ENCODE measurements at places on chromosomes 13 and 19. TPM values are rescaled to one million over a fixed set of nuclear protein-coding genes. Genes with fewer than 3 reads are reported as not detected.

- H3K27ac ChIP-seq = no peak overlapping the region
- DNase-seq = no peak
- no peaks in the 10 kb centered on the region for H3K27me3 ChIP-seq
- H3K36me3 ChIP-seq = no peaks in the 10 kb centered on the region
- H3K4me3 ChIP-seq = no peak overlapping the region
Observed at GRCh38 chr19:43495082-43495481, 9.5 kb downstream of the PHLDB3 start.

DNA sequence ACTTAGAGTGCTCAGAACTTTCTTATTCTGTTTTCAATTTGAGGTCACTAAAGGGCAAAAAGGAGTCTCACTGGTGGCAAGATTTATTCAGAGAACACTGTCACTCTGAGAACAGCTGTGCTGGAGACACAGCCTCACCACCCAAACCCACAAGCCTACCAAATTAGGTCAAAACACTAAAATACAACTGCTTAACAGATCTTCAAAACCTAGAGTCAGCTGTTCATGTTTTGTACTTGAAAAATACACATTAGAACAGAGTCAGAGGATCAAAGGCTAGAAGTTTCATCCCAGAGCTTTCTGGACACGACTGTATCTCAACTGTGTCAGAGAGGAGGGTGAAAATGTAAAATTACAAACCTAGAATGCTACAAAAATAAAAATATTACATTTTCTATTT, 89.3 kb downstream of the MIPEP start:
- H3K27me3 ChIP-seq = no peaks in the 10 kb centered on the region
- peaks cover 13% of the 10 kb centered on the region for H3K4me1 ChIP-seq
- peak overlapping the region; percentile 39 for H3K27ac ChIP-seq
- H3K36me3 ChIP-seq = no peaks in the 10 kb centered on the region
- DNase-seq = no peak

DNA sequence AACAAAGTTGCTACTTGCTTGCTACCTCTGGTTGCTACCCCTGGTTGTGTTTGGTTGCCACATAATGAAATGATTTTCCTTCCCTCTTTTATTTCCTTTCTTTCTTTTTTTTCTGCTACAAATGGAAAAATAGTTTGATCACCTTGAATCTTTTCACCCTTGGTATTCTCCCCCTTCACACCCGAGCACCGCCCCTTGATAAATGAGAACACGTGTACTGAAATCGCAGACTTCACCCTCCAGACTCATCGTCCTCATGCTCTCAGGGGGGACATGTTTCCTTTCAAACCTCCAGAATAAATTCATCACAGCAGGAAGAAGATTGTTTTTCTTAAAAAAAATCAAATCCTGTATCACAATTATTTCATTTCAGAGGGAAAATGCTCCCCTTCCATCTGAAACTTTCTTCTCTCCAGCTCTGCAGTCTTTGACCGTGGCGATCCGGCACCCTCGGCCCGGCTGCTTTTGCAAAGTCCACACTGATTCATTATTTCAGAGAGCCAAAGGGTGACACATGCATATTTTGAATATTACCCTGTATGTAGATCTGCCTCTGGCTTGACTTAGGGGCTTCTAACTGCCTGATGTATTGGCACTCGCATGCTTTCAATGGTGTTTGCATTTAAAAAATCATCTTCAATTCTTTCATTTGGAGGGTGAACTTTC, 222.6 kb upstream of the MAB21L1 start:
- peaks cover 6% of the 10 kb centered on the region for H3K4me1 ChIP-seq
- no peaks in the 10 kb centered on the region for H3K36me3 ChIP-seq
- no peaks in the 10 kb centered on the region for H3K27me3 ChIP-seq

DNA sequence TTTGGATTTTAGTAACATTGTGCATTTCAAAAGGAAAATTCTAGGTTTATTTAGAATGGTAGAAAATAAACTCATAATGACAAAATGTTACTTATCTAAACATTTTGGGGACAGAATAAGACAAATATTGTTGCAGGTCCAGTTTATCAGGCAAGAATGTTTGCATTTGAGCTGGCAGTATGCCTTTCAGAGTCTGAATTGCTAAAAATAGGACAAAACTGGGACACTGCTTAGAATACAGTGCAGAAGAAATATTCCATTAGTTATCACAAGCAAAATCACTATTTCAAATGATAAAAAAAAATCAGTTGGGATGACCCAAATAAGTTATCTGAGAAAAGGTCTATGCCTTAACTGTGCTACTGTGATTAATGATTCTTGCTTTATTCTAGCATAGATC, 870.3 kb upstream of the MIR17HG start:
- H3K36me3 ChIP-seq = no peaks in the 10 kb centered on the region
- H3K27me3 ChIP-seq = no peaks in the 10 kb centered on the region
- no peaks in the 10 kb centered on the region for H3K4me1 ChIP-seq
- H3K27ac ChIP-seq = no peak overlapping the region

Gene KCNC3
- total RNA-seq = 0.98 TPM

All from vagina (tissue), 2 donors.